NCI-H69 (cell line): ENCODE measurements at places on chromosomes 7 and 10.

- DNase-seq: no peak
These were observed 17.5 kb upstream of the PRTFDC1 start for GRCh38 chr10:24969841-24970281.

DNA sequence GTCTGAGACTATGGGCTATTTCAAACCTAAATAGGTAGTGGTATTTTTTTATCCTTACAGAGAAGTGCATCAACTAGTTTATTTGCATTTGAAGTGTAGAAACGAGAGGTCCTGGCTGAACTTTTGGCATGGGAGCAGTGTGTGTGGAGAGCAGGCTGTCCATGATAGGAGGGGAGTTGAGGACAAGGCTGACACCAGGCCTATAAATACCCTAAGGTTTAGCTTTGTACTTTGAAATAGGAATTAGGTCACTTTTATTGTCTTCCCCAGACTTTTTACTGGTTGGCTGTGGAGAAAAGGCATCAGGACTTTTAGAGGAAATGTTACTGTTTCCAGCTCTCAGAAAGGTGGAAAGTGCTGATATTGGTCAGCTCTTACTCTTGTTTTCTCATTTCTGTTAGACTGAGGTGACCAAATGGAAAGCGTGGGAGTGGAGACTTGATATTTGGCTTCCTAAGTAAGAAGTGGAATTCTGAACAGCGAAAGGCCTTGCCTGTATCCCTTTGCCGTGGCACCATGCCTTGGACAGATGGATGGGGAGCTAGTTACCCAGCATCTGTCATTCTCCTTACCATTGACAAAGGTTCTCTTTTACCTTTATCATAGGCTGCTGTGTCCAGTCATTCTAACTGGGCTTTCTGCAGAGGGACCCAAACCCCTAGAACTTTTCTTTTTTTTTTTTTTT, 46.0 kb downstream of the GBF1 start:
- no peak for DNase-seq

DNA sequence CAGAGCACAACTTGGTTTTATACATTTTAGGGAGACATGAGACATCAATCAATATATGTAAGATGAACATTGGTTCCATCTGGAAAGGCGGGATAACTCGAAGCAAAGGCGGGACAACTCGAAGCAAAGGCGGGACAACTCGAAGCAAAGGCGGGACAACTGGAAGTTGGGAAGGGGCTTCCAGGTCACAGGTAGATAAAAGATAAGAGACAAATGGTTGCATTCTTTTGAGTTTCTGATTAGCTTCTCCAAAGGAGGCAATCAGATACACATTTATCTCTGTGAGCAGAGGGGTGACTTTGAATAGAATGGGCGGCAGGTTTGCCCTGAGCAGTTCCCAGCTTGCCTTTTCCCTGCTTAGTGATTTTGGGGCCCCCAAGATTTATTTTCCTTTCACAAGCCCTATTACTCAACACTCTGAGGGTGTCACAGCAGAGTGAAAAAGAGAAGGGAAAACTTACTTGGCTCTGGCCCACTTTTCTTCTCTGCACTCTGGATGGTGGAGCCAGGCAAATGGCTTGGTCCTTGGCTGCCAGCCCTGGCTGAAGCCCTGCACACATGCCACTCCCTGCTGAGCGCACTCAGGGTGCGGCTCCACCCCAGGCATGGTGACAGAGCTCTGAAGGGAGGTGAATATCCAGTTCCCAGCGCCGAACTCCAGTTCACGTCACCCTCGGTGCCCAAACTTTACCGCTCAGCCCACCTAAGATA, 46.7 kb downstream of the PARD3 start:
- peak; percentile 75 for DNase-seq

DNA sequence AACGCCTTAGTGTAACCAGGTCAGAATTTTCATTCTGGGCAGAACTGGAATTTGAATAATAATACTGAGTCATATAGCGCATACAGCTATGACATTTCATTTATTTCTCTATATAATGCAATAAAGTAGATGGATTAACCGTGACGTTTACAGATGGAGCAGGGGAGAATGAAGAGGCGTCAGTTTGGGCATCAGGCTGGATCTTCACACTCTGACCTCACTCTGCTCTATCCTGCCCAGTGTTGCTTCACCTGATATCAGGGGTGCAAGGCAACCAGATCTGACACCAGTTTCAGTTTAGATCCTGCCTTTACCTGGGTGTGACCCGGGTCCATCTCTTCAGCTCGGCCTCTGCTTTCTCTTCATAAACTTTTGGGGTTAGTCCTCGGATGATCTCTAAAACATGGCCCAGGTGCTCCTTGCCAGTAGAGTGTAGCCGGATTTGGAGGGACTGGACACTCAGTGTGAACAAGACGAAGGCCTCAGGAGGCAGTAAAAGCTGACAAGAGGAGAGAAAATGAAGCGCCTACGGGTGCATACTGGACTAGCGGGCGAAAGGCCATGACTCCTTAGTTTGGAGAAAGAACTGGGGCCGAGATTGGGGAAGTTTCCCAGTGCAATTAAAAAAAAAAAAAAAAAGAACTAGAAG, 1.4 kb upstream of the ZYX start:
- no peak for DNase-seq

DNA sequence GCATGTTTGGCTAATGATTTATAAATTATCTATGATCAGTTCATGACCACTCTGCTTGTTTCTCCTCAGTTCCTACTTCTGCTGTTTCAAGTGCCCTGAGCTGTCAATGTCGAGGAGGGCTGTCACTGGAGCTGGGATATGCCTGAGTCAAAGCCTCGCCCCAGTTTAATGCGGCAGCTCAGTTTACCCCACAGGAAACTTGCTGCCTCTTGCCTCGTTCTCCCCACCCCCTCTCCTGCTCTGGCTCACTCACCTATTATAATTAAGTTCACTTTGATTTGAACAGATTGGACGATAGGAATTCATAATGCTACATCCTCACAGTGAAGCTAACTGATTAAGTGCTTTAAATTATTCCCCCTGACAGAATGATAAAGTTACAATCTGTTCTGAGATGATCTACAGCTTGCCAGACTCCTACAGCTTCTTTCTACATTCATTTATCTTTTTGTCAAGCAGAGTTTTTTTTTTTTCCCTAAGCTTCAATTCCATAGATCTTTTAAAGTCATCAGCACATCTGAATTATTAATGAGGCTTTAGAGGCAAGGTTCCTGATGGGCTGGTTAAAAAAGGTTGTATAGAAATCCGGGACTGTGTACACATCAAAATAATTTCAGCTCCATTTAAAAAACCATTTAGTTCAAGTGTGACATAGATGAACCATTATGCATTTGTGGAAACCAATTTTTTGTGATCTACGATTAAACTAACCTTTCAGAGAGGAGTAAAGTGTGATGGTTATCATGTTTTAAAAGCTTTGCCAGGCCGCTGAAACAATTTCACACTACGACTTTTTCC, 758.3 kb downstream of the KCNMA1 start:
- peak; percentile 77 for DNase-seq

DNA sequence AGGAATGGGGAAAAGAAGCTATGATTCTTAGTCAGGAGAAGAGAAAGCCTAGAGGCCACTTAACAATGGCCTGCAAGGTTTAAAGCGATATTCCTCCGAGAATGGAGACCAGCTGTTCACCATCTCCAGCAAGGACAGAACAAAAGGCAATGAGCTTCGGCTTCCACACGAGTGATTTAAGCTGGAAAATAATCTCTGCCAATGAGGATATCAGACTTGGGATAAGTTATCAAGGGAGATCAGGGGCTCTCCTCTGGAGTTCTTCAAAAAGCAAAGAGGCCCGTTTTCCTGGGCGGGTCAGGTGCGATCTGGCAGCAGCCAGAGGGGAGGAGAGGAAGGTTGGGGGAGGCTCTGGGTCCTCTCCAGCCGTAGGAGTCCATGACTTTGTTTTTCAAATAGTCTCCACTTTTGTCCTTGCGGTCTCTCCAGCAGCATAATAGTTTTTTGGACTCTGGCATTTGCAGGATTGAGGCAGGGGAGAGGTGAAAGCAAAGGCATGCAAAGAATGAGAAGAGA, 211.3 kb downstream of the SKIDA1 start:
- DNase-seq: no peak

DNA sequence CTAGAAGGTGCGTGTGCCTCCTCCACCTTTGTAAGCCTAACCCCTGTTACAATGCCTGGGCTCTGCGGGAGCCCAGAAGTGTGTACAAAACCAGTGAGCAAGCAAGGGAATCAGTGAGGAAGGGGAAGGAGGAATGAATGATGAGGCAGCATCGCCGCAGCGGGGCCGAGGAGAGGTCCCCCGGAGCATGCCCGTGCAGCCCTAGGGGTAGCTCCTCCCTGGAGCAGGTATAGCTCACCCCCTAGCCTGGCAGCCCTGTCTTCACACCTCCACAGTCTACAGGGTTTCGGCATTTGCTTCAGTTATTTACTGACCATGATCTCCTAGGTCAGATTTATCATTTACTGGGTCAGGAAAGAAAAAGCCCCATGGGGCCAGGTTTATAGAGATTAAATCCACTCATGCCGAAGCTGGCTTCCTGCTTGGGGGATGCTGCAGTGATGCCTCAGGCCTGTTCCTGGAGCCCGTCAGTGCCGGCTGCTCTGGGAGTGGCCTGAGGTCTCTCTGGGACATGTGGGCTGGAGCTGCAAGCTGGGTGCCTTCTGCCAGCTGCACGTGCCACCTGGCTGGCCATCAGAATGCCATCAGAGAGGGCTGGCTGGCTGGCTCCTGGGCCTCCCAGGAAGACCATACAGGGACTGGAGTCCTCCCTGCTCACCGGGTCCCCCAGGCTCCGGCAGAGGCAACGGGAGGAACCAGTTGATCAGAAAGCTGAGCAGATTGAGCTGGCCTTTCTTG, 138.9 kb downstream of the GRK5 start:
- DNase-seq: peak; percentile 19

- no peak for DNase-seq
These were observed 109.7 kb upstream of the PCBD1 start for GRCh38 chr10:70998086-70998485.

DNA sequence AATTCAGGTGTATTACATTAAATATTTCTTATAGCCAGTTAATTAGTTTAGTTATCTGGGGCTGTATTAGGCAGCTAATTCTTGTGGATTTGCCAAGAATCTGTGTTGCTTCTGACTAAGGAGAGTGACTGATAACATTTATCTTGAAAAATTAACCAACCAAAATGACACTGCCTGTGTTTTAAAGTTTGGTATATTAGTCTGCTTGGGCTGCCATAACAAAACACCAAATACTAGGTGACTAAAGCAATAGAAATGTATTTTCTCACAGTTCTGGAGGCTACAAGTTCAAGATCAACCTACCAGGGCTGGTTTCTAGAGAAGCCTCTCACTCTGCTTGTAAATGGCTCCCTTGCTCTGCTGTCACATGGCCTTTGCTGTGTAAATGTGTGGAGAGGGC, 12.9 kb downstream of the EXOC4 start:
- DNase-seq: no peak

GRCh38 chr10:71606257-71607081, 113.1 kb downstream of the C10orf105 start:
- no peak for DNase-seq

- DNase-seq: no peak
These were observed 20.3 kb downstream of the DRGX start for GRCh38 chr10:49375611-49376010.

- no peak for DNase-seq
These were observed 944.7 kb downstream of the SORCS3 start for GRCh38 chr10:105585753-105586152.

DNA sequence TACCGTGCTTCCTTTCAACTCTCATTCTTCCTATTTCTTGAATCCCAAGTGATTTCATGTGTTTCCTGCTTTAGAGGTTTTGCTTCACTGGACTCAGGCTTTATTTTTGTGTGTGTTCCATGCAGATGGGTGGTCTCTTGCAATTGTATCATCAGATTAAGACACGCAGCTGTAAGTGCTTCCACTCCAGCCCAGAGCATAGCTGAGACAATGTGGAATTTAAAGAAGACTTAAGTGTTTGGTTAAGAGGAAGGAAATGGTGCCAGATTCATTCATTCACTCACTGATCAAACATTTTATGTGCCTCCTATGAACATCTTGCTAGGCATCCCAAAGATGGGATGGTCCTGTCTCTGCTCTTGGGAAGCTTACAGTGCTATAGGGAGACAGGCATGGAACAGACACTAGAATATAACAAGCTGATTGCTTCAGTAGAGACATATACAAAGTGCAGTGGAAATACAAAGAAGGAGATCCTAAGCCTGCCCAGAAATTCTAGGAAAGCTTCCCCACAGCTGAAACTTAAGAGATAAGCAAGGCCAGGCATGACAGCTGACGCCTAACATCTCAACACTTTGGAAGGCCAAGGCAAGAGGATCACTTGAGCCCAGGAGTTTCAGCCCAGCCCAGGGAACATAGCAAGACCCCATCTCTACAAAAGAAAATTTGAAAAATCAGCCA, 46.1 kb upstream of the LRRC17 start:
- no peak for DNase-seq

DNA sequence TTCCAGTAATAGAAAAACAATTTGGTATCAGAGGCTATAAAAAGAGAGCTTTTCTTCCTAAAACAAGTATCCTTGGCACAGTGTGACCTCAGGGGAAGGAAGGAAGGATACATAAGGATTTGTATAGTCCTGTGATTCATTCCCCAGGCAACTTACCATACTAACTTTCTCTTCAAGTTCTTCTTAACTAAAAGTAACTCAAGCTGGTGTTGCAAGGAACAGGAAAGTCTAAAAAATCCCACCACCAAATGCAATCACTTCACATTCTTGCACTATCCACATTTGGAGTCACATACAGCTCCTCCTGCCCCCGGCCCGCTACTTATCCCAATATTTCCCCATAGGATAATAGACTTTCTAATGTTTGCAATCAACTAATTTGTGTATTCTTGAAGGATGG, 84.8 kb downstream of the PRKAG2 start:
- no peak for DNase-seq

DNA sequence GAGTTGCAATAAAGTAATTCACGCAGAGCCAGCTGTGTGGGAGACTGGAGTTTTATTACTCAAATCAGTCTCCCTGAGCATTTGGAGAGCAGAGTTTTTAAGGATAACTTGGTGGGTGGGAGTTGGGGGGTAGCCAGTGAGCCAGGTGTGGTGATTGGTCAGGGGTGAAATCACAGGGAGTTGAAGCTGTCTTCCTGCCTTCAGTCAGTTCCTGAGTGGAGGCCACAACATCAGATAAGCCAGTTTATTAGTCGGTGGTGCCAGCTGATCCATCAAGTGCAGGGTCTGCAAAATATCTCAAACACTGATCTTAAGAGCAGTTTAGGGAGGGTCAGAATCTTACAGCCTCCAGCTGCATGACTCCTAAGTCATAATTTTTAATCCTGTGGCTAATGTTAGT, 3.3 kb upstream of the CYP51A1 start:
- no peak for DNase-seq

DNA sequence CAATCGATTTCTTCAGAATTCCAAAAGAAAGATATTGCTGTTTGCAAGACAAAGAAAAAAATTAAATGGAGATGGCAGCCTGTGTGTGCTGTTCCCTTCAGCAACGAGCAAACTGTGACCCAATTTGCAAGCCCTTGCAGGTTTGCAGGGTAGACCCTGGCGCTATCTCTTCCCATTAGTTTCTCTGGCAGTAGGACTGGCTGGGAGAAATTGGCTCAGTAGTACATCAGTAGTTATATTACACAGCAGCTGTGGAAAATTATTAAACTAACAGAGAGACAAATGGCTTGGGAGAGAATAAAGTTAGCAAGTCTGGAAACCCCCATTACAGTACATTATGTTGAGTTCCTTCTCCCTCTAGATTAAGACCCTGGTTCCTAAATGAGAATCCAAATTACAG, 116.4 kb upstream of the ITGB1 start:
- no peak for DNase-seq

GRCh38 chr7:141433698-141434097, 117.5 kb upstream of the AGK start:
- peak; percentile 47 for DNase-seq

- peak; percentile 95 for DNase-seq
These were observed 348.6 kb downstream of the ANKRD7 start for GRCh38 chr7:118573085-118573484.

- DNase-seq: no peak
These were observed 87.4 kb downstream of the ZNF467 start for GRCh38 chr7:149686011-149686410.
